Activated CD4-positive, alpha-beta T cell treated with anti-CD3 and anti-CD28 coated beads, Interleukin-2, amount 50 U/mL, for 1 hour (primary cell): ENCODE measurements at places on chromosomes 6 and 20.

DNA sequence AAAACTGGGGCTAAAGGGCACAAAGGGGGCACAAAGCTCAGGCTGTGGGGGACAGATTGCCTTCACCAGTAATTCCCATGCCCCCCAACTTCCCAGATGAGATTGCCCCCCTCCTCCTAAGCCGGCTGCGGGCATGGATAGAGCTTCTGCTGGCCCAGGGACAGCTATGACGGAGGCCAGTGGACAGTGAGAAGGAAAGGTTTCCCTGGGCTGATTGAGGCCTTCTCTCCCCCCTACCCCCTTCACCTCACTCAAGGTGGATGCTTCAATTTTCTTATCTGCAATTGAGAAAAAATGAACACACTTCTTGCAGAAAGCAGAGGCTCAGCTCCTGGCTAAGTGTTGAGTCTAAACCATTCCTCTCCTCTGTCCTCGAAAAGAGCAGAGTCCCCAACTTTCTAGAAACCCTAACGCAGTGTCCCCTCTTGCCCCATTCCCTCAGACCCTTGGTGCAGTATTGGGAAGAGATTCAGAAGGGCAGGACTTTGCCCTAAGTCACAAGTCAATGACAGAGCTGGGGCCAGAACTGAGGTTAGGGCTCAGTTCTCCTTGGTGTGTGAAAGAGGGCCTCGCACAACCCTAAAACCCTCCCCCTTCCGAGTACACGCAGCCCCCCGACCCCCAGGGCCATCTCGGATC is 808 bp downstream of the SDC4 start:
- DNase-seq, result no peak

DNA sequence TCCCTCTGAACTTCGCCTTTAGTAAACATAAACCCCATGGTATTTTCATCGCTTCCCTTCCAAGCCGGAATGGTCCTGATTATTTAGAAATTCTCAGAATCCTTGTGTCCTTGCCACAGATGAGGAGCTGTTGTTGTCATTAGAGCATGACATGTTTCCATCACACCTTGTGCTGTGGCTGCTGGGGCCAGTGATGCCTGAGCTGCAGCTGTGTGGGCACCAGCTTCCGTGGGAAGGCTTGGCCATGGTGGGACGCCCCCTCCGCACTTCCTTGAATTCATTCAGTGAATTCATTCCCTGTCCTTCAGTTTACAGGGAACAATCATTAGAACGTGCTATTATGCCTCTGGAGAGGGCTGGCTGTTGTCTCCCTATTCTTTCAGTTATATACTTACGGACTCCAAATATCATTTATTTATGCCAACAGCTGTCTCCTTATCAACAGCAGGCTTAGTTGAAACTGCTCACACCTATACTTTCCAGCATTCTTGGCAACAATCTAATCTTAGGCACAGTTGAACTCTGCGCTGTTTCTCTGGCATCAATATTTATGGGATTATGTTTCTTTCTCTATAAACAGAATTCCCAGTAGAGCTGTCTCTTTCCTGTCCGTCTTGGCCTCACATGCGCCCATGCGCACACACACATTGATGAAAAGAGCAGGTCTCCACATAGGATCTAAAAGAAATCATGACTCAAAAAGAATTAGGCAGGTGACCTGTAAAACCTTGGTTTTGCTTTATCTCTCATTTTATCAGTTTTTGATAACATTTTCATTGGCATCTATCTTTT is 9.0 kb downstream of the ADGRF1 start:
- no peak for DNase-seq

DNA sequence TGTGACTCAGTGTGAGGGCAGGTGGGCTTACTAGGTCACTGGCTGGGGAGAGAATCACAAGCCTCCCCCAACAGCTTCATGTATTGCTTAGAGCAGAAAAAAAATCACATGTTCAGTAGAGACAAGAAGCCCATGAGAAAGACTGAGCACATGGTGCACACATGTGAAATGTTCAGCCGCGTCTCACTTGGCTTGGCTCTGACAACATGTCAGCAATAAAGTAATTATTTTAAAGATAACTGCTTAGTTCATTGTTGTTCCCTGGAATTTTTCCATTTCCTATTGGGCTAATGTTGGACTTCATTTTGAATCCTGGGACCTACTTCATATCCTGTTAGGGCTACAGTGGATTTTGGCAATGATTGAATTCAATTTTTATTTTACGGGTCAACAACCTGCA is 222.6 kb downstream of the C6orf118 start:
- no peak for DNase-seq

GRCh38 chr20:57148263-57148662 is 118.2 kb downstream of the BMP7 start:
- no peak for DNase-seq

GRCh38 chr6:105988812-105989577 is 97.1 kb upstream of the PRDM1 start:
- DNase-seq, result no peak

- no peak for DNase-seq
Observed at GRCh38 chr6:51737580-51738360, 349.6 kb downstream of the PKHD1 start.

GRCh38 chr6:1758076-1758679 is 148.5 kb downstream of the FOXC1 start:
- no peak for DNase-seq

GRCh38 chr6:168160506-168161370 is 81.7 kb upstream of the FRMD1 start:
- no peak for DNase-seq

- no peak for DNase-seq
Observed at GRCh38 chr20:19588732-19589131, 169.3 kb upstream of the RIN2 start.

GRCh38 chr6:46219661-46220060 is 48.9 kb upstream of the ENPP5 start:
- DNase-seq, result no peak

DNA sequence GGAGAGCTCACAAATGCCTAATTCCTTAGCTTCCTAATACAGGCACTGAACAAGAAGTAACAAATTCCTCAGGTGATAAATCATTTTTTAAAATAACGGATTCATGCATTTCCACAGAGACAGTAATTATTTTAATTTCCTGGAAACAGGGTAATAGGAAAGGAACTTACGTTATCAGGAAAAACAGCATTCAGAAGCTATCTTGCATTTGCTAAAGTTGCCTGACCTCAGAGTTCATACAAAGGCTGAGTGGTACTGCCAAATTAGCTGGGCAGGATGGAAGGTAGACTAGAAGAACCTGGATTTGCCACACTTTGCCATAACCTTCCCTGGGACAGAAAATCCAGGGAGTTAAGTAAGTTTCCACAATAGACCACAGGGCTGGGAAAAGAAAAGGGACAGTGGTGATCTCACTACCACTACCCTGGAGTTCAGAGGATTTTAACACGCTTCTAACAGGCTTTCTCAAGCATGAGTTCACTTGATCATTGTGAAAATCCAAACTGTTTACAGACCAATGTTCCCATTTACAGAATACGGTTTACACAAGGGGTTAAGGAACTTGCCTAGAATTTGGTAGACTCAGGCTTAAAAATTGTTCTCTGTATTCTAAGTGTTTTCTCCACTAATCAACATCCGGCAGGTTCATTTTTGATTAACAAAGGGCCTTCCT is 57.0 kb downstream of the KIF13A start:
- no peak for DNase-seq

- DNase-seq, result no peak
Observed at GRCh38 chr20:56361900-56362299, 3.1 kb downstream of the FAM210B start.

GRCh38 chr6:9204171-9204570 is 768.8 kb upstream of the SLC35B3 start:
- no peak for DNase-seq

GRCh38 chr6:165653196-165653595 is 9.8 kb downstream of the PDE10A start:
- DNase-seq, result no peak

DNA sequence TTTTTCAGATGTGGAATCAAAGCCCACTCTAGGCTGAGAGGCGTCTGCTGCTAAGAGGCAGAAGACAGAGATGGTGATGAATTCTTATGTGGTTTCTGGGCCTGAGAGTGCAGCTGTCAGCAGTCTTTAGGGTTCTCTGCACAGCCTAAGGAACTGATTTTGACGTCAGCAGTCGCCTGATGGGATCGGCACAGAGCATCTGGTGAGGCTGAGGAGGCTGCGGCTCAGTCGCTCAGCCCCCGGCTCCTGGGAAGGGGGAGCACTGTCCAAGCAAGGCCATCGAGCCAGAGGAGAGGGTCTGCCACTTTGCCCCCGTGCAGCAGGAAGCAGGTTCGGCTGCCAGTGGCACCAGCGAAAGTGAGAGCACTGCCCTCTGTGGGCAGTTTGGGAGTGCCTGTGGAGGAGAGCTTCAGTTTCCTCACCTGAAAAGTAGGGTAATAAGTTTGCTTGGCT is 92.5 kb downstream of the TCP11 start:
- DNase-seq, result peak; percentile 18

- no peak for DNase-seq
Observed at GRCh38 chr6:2485116-2485515, 239.7 kb upstream of the GMDS start.

GRCh38 chr20:51497542-51498467 is 44.7 kb downstream of the NFATC2 start:
- DNase-seq, result peak; percentile 42

DNA sequence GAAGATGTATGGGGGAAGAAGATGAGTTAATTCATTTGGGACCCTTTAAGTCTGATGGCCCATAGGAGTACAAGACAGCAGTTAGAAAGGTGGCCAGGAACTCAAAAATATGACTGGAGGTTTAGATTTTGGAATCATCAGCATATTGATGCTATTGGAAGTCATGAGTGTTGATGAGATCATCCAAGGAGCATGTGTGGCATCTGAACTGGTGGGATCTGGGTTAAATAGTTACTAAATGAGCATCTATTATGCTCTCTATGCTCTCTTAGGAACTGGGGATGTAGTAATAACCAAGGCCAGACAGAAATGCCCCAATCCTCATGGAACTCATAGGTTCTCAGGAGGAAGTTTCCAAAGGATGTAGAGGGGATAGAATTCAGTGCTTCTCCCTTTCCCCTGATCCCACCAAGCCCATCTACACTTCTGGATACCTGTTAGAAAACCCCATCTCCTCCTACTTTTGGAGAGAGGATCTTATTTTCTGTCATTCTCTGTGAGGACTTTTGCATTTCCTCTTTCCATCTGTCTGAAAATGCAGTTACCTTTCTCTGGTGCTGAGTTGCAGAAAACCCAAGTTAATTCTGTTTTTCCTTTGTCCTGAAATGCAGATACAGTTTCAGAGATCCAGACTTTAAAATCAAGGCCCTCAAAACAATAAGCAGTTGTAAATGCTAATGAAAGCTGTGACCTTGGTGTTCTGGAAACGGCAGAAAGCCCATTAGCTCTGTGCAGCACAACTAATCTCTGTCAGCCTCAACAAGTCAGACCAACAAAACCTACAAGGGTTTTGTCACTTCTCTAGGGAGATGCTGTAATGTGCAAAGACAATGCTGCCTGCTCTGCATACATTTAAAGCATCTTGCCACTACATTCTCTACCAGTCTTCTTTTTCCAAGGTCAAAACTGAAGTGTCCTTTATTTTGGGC is 65.8 kb downstream of the TBC1D7 start:
- no peak for DNase-seq

- DNase-seq, result no peak
Observed at GRCh38 chr6:124977067-124977908, 15.1 kb downstream of the RNF217 start.

DNA sequence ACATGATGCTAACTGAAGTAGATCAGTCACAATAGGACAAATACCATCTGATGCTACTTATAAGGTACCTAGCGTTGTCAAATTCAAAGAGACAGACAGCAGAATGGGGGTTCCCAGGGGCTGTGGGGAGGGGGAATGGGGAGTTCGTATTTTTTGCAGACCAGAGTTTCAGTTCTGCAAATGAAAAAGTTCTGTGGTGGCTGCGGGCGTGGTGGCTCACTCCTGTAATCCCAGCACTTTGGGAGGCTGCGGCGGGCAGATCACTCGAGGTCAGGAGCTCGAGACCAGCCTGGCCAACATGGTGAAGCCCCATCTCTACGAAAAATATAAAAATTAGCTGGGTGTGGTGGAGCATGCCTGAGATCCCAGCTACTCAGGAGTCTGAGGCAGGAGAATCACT is 68.1 kb downstream of the SLC22A23 start:
- no peak for DNase-seq

GRCh38 chr20:25076731-25077609 is 5.0 kb downstream of the VSX1 start:
- peak; percentile 25 for DNase-seq

DNA sequence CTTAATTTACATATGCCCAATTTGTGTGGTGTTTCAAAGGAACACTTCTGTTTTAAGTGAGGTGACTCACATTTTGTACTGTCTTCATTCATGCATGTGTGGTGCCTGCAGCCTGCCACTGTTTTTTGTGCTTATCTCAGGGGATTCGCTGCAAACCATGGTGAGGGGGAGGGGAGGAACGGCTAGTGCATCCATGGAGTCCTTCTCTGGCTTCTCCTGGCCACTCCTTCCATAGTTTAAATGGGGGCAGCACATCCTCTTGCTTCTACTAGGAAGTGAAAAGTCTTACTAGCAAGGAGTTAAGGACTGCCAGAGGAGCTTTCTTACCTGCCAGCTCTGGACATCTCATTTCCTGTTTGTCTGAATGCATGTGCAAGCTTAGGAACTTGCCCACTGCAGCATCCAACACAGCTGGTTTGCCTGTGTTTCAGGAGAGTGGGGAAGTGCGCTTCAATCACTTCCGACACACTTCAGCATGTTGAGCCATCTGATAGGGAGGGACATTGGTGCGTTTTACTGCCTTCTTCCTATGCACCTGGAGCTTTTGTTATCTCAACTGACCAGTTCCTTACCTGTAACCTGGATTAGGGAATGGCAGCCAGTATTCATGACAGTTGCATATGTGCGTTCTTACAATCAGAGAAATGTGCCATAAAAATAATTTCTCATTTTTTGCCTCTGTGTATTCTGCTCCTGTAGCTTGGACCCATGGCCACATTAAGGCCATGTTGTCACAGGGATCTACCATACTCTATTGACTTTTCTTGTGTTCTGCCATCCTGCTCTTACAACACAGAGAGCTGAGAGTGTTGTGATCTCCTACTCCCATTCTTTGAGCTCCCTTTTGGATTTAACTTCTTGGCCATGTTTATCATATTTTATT is 211.3 kb downstream of the ARID1B start:
- DNase-seq, result no peak

GRCh38 chr6:6503191-6503590 is 85.3 kb upstream of the LY86 start:
- no peak for DNase-seq

DNA sequence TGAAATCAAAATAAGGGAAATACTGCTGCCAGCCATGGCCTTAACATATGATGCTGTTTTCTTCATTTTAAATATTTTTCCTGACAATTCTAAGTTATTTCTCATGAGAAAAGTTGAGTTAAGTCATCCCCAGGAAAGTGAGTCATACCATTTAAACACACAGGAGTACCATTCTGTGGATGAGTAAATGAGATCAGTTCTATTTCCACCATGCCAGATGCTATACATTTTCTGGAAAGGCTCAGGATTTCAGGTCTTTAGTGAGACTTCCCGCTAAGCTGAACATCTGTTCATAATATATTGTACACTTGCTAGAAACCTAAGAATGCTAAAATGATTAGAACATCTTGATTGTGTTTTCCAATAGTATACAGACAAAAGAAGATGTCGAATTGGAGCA is 256.2 kb upstream of the MANEA start:
- DNase-seq, result no peak
